Activated T-cell treated with anti-CD3 and anti-CD28 coated beads, Interleukin-2, amount 50 U/mL, for 1 hour (primary cell): ENCODE measurements at places on chromosomes 1 and 21.

- DNase-seq: no peak
Observed at GRCh38 chr1:204821476-204821875, 49.2 kb upstream of the NFASC start.

DNA sequence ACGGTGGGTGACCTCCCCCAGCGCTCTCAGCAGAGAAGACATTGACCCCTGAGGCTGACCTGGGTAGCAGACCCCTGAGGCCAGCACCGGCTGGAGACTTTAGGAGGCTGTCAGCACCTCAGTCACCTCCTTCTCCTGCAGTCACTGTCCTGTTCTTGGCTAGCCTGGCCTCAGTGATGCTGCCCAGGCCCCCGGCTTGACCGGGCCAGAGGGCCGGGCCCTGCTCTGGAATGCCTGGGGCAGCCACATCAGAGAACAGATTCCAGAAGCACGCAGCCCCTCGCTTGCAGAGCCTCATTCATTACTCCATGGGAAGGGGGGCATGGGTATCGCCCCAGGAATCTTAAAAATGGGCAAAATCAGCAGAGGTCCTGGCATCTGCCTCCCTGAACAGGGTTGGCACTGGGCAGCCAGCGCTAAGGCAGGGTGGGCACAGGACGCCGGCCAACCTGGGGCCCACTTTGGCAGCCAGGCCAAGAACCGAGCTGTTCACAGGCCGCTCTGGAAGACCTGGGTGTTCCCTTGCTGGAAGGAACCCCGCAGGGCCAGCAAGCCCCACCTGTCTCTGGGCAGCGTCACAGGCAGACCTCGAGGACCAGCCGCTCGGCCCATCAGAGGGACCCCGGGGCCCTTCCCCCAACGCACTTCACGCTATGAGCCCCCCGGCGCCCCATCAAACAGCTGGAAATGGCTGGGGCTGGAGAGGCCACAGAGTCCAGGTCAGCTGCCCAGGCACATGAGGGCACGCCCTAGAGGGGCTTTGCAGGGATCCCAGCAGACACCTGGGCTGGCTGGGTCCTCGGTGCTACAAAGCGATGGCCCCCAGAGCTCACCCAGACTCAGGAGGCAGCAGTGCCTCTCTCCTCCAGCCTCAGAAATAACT is 45.1 kb downstream of the MEGF6 start:
- no peak for DNase-seq

DNA sequence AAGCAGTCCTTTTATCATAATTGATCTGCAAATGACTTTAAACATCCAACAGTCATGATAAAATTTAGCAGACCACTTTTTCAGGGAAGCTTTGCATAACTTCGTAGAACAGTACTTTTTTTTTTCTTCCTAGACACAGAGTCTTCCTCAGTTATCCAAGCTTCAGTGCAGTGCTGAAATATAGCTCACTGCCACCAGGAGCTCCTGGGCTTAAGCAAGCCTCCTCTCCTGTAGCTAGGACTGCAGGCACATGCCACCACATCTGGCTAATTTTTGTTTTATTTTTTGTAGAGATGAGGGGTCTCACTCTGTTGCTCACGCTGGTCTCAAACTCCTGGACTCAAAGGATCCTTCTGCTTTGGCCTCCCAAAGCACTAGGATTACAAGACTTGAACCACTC is 3.8 kb downstream of the F13B start:
- no peak for DNase-seq

GRCh38 chr1:1291548-1292441 is 11.6 kb downstream of the SCNN1D start:
- peak; percentile 69 for DNase-seq

- no peak for DNase-seq
Observed at GRCh38 chr1:197638316-197638715, 137.0 kb downstream of the DENND1B start.

- no peak for DNase-seq
Observed at GRCh38 chr1:192453360-192453992, 122.1 kb upstream of the RGS1 start.

DNA sequence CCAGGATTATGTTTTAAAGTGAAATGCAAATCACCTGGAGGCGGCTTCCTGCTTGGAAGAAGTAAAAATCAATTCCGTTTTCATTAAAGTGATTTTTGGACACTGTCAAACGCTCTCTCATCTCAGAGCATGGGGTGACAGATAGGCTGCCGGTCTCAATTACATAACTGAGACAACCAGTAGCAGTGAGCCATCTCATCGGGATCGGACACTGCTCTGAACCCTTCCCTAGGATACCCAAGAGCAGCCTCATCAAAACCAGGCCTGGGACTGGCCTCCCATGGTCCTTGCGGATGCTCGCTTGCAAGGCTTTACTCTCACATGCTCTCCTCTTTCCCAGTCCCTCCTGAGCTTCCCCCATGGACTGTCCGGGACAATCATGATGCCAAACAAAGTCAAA is 12.1 kb downstream of the KCND3 start:
- no peak for DNase-seq

- no peak for DNase-seq
Observed at GRCh38 chr1:217311766-217312165, 319.1 kb downstream of the GPATCH2 start.

DNA sequence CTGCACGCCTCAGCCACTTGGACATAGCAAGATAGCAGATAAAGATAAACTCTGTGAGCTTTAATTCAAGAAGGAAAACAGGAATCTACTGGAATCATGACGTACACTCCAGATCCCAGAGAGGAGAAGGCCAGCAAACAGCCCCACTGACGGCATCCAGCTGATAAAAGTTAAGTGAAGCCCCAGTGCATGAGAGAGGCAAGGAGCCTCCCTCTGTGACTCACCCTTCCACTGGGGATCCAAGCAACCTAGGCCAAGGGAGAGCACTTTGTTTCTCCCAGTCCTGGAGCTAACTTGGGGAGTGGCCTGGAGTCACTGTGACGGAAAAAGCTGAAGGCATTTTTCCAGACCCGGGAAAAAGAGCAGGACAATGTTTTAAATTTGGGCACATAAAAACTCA is 270.0 kb downstream of the AKT3 start:
- no peak for DNase-seq

- DNase-seq: no peak
Observed at GRCh38 chr1:162328512-162328911, 48.1 kb downstream of the SPATA46 start.

DNA sequence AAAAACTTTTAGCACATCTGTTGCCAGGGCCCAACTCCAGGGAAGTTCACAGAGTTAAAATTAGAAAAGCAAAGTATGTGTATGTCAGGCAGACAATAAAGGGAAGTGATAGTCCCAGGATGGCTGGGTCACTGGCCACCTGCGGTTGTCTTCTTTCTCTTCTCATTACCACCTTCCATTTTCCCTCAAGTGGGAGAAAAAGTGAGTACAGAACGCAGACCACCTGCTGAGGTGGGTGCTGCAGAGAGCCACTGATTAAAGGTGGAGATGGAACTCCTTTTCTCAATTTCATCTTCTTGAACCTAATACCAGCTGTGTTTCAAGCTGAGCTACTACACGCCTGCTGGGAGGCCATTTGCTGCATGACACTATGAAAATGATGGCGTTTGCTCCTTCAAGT is 88.8 kb upstream of the PDE4B start:
- no peak for DNase-seq

DNA sequence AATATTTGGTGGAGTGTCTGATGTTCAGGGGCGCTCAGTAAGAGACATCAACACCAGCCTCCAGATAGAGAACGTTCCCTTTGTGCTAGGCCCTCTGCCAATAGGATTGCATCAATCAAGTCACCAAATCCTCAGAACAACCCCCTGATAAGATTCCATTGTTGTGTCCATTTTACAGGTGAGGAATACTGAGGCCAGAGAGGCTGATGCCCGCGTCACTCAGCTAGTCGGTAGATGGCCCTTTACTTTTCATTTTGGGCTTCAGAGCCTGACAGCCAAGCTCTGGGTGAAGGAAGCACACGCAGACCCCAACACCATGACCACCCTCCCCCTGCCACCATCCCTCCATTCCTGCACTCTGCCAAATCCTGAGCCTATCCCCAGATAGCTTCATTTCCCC is 406.2 kb downstream of the PTPRU start:
- no peak for DNase-seq

DNA sequence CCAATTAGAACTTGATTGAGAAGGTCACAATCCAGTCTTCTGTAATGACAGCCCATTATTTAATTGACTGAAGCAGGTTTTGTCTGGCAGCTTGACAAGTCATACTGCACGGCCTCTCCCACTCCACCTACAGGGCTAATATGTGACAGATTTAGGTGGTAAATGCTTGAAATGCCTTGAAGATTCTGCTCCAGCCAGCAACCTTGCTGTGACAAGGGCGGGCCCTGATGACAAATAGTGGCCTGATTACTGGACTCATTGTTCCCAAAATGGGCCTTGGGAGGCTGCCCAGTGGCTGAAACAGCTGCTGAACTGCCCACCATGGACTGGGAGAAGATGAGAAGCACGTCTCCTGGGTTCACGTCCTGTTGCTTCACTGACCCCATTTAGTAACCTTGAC is 30.0 kb upstream of the CRNN start:
- no peak for DNase-seq

GRCh38 chr21:42056996-42057689 is 14.0 kb upstream of the UMODL1 start:
- no peak for DNase-seq

DNA sequence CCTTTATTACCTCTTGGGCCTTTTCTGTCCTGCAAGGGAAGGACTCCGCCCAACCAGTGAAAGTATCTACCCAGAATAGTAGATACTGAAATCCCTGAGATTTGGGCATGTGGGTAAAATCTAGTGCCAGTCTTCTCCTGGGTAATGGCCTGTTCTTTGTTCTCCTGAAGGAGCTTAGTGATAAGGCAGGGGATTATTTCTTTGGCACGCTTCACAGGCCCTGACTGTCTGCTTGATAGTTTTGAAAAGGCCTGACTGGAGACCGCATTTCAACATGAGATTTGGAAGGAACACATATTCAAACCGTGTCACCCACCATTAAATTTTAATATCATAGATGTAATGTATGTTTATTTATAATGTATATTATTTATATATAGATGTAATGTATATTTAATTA is 48.9 kb downstream of the RASAL2 start:
- DNase-seq: no peak

- no peak for DNase-seq
Observed at GRCh38 chr1:91736715-91737615, 149.0 kb downstream of the TGFBR3 start.

GRCh38 chr1:85137660-85138059 is 63.2 kb downstream of the SYDE2 start:
- no peak for DNase-seq

GRCh38 chr21:14384453-14384852 is 1.5 kb upstream of the HSPA13 start:
- DNase-seq: no peak

- no peak for DNase-seq
Observed at GRCh38 chr21:41820384-41821080, 53.7 kb upstream of the RIPK4 start.

DNA sequence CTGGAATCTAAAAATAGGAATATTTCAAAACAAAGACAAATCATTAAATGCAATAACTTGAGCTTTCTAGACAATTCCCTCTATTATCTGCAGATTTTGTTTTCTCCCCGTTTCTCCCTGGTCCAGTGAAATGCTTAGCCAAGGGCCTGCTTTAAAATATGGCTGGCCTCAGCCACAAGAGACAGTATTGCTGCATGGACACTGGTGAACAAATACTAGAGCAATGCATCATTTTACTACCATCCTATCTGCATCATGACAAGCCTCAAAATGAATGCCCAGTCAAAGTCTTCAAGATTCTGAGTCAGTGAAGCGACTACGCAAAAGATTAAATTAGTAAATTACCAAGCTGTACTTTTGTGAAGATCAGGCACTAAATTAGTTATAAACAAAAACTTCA is 80.5 kb downstream of the ENAH start:
- DNase-seq: no peak

DNA sequence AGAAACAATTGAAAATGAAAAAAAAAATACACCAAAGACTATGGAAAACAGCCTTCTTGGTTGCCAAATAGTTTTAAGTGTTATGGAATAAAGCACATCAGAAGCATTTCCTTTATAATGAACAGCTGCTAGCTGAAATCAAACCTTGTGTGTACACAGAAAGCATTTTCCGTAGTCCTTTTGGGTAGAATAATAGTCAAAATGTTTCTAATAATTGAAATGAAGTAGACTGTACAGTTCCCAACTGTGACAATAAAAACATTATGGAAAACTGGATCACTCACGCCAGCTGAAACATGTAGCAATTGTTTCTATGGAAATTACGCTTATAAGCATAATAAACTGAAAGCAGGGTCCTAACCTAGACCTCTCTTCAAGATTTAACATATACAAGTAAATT is 856.3 kb upstream of the B3GALT2 start:
- no peak for DNase-seq

GRCh38 chr1:24609949-24610517 is 33.1 kb upstream of the SRRM1 start:
- no peak for DNase-seq

GRCh38 chr1:28450561-28450960 is 55.3 kb upstream of the RCC1 start:
- DNase-seq: no peak

- no peak for DNase-seq
Observed at GRCh38 chr1:62281922-62282555, 37.2 kb downstream of the KANK4 start.

GRCh38 chr1:201742955-201743805 is 85.8 kb upstream of the IPO9 start:
- DNase-seq: no peak

DNA sequence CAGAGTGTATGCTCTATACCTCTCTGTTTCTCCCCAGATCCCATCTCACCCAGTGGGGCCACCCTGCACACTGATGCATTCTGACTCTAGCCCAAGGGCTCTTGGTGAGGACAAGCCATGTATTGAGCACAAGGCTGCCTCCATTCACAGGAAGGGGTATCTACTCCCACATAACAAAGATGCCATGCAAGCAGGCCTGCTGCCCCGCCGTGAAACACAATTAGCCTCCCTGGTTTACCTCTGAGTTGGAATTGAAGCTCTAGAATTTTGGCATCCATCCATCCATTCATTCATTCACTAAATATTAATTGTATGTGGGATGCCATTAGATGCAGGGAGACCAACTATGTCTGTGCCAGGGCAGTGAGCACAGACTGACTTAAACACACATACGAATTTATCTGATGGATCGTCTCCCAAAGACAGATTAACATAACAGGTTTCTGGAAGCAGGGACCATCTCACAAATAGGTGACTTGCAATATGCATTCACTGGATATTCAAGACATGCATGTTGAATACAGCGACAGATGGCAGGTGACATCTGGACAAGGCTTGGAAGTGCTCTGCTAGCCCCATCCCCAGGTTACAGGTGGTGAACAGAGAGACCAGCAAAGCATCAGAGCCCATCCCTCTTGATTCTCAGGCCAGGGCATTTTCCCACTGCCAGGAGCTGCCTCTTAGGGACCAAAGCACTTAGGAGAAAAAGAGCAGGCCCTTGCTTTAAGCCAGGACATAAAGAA is 34.3 kb downstream of the TRABD2B start:
- DNase-seq: no peak
